ENCODE measurements at places on chromosomes 1 and 21.
A peak's percentile ranks its signal among the peaks of the same experiment; 100 is the strongest.

DNA sequence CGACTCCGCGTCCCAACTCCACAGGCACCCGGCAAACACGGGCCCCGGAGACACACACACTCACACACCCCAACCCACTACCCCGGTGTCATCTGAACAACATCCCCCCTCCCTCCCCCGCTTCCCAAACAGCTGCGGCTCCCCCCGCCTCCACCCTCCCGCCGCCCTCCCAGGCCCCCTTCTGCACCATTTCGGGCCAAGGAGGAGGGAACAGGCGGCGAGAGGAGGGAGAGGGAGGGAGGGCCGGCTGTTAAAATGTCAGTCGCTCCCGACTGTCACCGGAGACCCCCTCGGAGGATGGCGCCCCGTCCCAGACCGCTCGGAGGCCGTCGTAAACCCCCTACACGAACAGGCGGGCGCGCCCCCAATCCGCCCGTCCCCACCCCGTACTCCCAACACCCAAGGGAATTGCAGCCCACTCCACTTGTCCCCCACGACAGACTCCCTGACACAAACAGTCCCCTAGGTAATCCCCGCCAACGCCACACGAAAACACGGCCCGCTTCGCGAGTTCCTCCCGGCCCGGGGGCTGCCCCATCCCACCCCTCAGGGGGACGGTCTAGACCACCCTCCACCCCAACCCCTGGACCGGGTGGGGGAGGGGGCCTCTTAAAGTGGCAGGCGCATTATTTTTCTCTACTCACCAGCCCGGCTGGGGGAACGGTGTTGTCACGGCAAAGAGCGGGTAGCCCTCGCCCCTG is 583 bp downstream of the MEF2D start:
- peak; percentile 71 for DNase-seq

DNA sequence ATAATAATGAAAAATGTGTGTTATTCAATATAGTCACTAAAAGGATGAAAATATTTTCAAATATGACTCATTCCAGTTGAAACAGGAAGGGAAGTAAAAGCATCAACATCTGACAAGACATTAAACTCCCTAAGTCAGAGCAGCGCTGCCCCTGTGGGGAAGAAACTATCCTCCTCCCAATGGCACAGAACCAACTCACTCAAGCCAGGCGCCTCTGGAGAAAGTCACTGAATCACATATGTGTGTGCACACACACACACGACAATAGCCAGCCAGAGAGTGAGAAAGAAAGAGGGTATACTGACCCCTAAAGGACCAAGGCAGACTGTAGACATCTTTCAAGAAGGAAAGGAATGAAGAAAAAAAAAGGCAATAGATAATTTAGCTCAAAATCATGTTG is 126.9 kb downstream of the SETD4 start:
- no peak for DNase-seq

GRCh38 chr1:64046243-64046642 is 157.2 kb upstream of the UBE2U start:
- no peak for DNase-seq

GRCh38 chr1:155173478-155174323 is at the start of gene TRIM46:
TRIM46 (plus strand) TSS chr1:155173849; CDS start chr1:155173967, 118 bp downstream.
- no peak for DNase-seq

DNA sequence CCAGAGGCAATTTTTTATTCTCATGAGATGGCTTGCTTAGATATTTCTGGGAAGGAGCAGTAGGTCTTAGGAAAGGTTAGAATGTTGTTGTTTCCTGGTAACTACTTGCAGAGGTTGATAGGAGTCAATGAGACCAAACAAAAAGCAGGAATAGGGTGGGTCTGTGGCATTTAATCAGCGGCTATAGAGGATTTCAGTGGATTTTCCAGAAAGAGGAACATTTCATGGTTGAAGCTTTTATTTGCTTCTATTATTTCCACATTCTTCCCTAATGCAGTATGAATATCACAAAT is 111.3 kb upstream of the PALMD start:
- no peak for DNase-seq

- peak; percentile 7 for DNase-seq
Observed at GRCh38 chr1:157542676-157543075, 9.6 kb downstream of the FCRL5 start.

- no peak for DNase-seq
Observed at GRCh38 chr1:4394366-4394765, 260.0 kb upstream of the AJAP1 start.

GRCh38 chr1:196651637-196652215 is at the start of gene CFH:
CFH (plus strand) TSS chr1:196652043; CDS start chr1:196652118, 75 bp downstream.
- peak; percentile 34 for DNase-seq

DNA sequence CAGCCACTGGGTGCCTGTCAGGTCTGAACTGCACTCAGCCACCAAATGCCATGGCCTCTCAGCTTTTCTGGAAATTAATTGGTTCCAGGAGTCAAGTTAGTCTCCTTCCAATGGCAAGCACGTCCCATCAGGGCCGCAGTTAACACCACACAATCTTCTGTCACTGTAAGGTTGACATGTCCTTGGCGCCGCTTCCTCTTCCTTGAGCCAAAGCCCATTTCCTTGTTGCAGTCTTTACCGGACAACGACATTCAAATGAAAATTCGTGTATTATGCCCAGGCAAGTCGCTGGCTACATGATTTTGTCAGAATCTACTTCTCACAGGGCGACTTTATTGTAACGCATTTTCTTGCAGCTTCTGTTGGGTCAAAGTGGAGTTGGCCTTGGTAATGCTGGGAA is 430.6 kb upstream of the KAZN start:
- DNase-seq = peak; percentile 45

DNA sequence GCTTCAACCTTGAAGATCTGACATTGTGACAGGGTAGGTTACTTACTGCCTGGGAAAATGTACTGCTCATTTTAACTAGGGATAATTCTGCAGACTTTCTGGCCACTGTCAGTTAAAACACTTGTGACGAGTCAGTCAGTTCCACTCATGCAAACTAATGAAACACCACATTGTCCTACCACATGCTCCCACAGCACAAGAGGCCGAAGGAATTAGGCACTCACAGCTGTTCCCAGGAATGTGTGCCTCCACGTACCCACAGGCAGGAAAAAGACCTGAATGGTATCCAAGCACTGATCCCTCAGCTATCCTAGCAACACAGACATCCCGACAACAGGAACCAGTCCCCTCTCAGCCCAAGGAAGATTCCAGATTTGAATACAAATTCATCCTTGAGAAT is 12.3 kb downstream of the BCAR3 start:
- DNase-seq = no peak

DNA sequence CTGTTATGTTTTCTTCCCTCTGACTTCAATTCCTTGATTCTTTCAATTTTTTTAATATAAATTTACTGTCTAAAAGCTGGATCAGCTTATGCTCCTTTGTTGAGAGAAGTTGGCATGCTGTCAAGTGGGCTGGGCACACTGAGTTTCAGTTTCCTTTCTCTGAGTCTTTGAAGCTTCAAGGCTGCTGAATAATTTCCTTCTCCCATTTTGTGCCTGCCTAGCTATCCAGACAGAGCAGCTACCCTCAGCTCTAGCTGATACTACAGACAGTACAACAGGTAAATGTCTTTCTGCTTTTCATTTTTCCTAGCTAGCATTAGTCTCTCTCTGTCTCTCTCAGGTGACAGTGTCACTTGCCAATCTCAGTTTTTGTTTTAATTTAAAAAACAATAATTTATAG is at the start of gene IFI44:
TSS of gene IFI44 (plus strand) at position 204 of the 400 bp plus-strand sequence. CDS start 365 bp downstream, outside the sequence.
- DNase-seq = peak; percentile 83

DNA sequence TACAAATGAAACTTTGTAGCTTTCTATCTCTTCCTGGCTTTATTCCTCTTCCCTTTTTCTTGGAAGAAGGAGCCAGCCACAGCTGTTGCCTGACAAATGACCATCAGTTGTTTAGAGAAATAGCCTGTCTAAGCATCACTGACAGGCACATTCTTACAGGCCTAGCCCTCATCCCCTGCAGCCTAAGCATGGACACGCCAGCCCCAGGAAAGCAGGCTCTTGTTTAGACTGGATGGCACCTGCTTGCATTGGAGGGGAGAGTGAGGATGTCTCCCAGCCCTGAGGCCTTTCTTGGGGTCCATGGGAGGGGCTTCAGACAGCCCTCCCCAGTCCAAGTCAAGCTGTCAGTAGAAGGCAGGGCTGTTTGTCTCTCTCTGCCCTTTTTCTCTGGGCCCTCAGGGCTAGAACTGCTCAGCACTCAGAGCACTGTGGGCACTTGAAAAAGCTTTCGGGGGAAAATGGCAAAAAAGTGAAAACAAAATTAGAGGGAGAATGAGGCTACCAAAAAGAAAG is 282.5 kb upstream of the PLXNA2 start:
- DNase-seq = no peak

GRCh38 chr1:156310962-156311361 is 11.9 kb upstream of the VHLL start:
- DNase-seq = no peak

- no peak for DNase-seq
Observed at GRCh38 chr1:15295696-15296095, 48.7 kb downstream of the FHAD1 start.

- DNase-seq = no peak
Observed at GRCh38 chr1:92980732-92981647, 19.7 kb upstream of the DIPK1A start.

- no peak for DNase-seq
Observed at GRCh38 chr1:8458607-8459006, 140.7 kb downstream of the SLC45A1 start.

- no peak for DNase-seq
Observed at GRCh38 chr1:200245473-200245872, 164.4 kb downstream of the ZNF281 start.

- DNase-seq = no peak
Observed at GRCh38 chr1:25806418-25806817, 6.4 kb downstream of the SELENON start.

GRCh38 chr1:58978096-58978495 is 194.2 kb upstream of the JUN start:
- DNase-seq = no peak

- DNase-seq = no peak
Observed at GRCh38 chr1:201360486-201360885, 17.0 kb downstream of the TNNT2 start.

DNA sequence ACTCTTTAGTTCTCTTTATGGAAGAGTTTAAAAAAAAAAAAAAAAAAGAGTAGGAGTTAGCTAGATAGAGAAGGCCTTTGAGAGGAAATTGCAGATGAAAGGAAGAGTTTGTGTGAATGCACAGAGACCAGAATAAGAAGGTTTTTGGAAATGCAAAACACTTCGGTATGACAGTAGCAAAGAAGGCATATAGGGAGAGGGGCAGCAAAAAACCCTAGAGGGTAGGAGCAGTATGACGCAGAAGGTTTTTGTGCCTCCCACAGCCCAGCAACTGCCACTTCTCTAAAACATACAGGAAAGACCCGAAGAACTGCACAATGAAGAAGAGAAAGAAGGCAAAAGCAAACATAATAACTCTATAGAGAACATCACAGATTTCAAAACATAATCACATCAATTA is 84.3 kb downstream of the WDR64 start:
- DNase-seq = no peak

DNA sequence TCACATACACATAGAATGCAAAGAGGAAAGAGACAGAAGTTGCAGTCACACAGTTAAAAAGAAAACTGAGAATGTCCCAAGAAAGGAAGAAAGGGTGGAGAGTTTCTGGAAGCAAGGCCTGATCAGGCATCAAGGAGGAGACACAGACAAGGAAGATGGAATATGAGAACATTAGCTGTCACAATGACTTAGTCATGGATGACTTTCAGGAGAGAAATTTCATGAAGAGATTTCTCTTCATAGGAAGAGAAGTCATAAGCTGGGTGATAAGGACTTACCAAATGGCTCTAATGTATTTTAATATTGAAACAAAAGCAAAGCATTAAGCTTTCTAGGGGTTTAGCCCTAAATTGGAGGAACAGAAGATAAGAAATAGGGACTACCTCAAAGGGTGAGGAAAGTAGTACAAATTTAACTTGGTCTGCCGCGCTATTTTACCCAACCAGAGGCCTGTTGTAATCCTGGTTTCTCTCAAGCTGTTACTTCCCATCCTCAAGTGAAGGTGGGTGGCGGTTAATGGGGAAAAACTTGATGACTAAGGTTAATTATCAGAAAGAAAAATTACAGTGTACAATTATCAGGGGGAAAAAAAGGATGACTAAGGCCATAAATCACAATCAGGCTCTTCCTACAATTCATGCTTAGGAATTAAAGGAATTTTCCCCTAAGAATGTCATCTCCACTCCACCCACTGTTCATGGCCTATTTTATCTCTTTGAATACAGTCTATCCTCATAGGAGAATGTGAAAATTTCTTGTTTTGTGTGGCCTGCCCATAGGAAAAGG is 93.9 kb upstream of the ADGRL2 start:
- DNase-seq = no peak

DNA sequence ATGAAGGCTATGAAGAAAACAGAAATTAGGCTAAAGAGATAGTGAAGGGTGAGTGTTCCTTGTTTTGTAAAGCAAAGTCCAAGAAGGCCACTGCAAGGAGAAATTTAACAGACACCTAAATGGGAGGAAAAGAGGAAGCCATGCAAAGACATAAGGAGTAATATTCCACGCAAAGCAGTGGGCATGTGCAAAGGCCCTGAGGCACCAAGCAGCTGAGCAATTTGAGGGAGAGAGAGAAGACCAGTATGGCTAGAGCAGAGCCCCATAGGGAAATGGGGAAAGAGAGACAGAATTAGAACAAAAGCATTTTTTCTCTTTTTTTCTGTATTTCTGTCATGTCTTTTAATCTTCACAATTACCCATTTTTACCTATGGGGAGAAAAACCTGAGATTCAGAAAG is 154.1 kb downstream of the TPR start:
- DNase-seq = no peak
